ENCODE measurements at places on chromosomes 7 and 10.

DNA sequence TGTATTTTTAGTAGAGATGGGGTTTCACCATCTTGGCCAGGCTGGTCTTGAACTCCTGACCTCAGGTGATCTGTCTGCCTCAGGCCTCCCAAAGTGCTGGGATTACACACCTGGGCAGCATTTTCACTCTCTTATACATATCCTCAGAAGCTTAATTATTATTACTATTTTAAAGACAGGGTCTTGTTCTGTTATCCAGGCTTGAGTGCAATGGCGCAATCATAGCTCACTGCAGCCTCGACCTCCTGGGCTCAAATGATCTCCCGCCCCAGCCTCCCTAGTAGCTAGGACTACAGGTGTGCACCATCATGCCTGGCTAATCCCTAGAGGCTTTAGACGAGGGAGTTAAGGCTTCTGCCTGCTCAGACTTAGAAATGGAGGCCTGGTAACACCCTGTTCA lies 26.3 kb downstream of the UNC5B start:
- no peak for DNase-seq

- DNase-seq: no peak
Observed at GRCh38 chr10:98186681-98187080, 52.2 kb downstream of the R3HCC1L start.

- DNase-seq: no peak
Observed at GRCh38 chr10:69009360-69009759, 20.8 kb downstream of the KIFBP start.

DNA sequence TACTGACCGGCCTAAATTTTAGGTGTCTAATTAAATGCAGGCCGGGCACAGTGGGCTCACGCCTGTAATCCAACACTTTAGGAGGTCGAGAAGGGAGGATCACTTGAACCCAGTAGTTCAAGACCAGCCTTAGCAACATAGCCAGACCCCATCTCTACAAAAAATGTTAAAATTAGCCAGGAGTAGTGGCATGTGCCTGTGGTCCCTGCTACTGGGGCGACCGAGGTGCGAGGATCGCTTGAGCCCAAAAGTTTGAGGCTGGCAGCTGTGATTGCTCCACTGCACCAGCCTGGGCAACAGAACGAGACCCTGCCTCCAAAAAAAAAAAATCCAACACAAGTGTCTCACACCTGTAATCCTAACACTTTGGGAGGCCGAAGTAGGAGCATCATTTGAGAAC lies 491 bp upstream of the SLC37A3 start:
- no peak for DNase-seq

GRCh38 chr10:61341008-61341407 lies 112.2 kb downstream of the TMEM26 start:
- DNase-seq: no peak

GRCh38 chr10:75408509-75408875 lies 6.9 kb upstream of the ZNF503 start:
- no peak for DNase-seq

DNA sequence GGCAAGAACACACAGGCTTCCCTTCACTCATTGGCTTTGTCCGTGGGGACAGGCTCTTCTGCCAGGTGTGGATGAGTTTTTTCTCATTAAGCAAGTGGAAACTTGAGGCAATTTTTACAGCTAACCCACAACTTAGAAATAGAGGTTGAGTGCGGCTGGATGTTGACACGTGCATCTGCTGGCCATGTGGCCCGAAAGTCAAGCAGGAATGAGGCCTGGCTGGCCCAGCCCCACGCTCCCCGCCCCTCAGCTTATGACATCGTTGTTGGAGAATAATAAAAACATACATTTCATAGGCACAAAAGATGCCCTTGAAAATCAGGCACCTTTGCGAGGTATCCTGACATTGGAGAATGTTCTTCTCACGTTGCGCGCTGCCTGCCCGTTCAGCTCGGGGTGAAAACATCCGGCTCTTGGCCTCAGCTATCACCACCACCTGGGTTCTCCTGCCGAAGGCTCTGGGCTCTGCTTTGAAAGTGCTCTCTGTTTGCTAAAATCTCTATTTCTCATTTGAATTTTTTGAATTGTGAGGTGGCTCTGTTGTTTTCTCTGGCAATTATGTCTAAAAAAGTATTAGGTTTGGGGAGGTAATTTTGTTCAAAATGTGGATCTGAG lies 310.7 kb downstream of the WDR37 start:
- DNase-seq: no peak

DNA sequence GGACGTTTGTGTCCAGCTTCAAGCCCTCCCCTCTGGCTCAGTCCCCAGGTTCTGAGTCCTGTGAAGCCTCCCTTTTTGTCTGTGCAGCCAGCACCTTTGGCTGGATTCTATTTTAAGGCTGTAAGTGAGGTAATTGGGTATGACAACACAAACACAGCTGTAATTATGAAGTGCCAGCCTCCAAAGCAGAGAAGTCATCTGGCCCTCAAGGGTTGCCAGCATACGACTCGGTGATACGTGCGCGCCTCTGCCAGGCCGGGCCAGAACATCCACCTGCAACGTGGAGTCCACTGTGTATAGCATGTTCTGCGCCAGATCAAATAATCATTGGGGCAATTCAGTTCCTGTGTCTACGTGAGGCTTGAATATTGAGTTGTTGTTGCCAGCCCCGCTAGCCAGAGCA lies 6.7 kb upstream of the FAM180A start:
- DNase-seq: no peak

GRCh38 chr10:3955493-3955892 lies 170.5 kb upstream of the KLF6 start:
- no peak for DNase-seq

DNA sequence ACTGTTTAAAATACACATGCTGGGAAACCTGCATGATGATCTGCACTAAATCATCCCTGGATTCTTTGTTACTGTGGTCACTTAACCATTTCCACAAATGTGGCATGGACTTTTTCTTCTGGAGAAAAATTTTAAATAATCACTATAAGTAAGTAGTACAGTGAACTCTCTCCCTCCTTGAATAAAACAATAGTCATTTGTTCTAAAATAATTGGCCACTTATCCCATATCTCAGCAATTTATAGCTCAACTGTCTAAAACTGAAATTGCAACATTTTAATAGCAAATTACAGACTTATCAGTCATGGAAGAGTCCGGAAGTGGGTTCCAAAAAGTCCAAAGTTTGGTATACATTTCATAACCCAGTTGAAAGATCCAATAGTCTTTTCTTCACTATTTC lies 90.9 kb downstream of the MTERF1 start:
- DNase-seq: no peak

DNA sequence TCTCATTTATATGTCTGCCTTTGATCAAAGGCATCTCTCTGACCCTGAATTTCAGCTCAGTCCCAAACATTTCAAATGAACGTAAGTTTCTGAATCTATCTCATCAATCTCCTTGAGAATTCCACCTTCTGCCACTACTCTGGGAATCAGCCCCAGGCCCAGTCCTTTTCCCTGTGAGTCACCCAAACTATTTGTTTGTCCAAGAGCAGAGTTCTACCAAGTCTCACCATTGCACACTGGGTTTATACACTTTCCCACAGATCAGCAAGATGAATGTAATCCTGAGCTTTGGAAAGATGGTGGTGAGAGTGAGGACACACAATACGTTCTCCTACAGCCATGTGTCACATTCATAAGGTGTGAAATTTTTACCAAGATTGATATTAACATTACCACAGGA lies 251.3 kb upstream of the VWC2 start:
- no peak for DNase-seq

DNA sequence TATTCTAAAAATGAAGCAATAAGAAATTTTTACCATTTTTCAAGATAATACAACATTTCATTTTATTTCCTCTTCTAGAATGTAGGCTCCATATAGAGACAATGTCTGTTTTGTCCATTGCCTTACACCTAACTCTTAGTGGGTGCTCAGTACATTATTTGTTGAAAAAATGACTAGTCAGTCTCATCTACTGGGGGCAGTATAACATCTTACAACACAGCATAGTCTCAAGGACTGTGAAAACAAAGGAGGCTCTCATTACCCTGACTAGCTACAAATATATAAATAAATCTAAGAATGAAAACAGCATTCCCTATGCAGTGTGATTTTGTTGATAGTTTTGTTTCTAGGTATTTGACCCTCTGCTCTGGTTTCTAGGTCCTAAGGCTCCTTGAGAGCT lies 11.6 kb downstream of the CRPPA start:
- no peak for DNase-seq

All from stimulated activated CD4-positive, alpha-beta T cell treated with anti-CD3 and anti-CD28 coated beads, Interleukin-2, amount 100 ng/mL, for 48 hours (primary cell).